ENCODE measurements at places on chromosomes 1 and 21.

- DNase-seq = no peak
- no peak within 1 kb of the TSS for H3K4me3 ChIP-seq
- H3K36me3 ChIP-seq = no peaks in the 10 kb centered on the region
- H3K4me1 ChIP-seq = no peaks in the 10 kb centered on the region
- no peaks in the 10 kb centered on the region for H3K27me3 ChIP-seq
Measured at GRCh38 chr21:18403735-18404450, at the start of gene TMPRSS15. TMPRSS15 (minus strand) TSS chr21:18403785; CDS start chr21:18403622, 163 bp downstream.

GRCh38 chr21:40546647-40547046 lies 300.3 kb downstream of the DSCAM start:
- no peak overlapping the region for H3K27ac ChIP-seq
- DNase-seq = no peak
- H3K4me1 ChIP-seq = no peaks in the 10 kb centered on the region
- H3K27me3 ChIP-seq = no peaks in the 10 kb centered on the region
- no peak overlapping the region for H3K4me3 ChIP-seq
- H3K36me3 ChIP-seq = no peaks in the 10 kb centered on the region

- no peak overlapping the region for H3K27ac ChIP-seq
- no peaks in the 10 kb centered on the region for H3K27me3 ChIP-seq
- DNase-seq = no peak
- no peaks in the 10 kb centered on the region for H3K4me1 ChIP-seq
Measured at GRCh38 chr21:42646076-42646825, 7.2 kb upstream of the PDE9A start.

DNA sequence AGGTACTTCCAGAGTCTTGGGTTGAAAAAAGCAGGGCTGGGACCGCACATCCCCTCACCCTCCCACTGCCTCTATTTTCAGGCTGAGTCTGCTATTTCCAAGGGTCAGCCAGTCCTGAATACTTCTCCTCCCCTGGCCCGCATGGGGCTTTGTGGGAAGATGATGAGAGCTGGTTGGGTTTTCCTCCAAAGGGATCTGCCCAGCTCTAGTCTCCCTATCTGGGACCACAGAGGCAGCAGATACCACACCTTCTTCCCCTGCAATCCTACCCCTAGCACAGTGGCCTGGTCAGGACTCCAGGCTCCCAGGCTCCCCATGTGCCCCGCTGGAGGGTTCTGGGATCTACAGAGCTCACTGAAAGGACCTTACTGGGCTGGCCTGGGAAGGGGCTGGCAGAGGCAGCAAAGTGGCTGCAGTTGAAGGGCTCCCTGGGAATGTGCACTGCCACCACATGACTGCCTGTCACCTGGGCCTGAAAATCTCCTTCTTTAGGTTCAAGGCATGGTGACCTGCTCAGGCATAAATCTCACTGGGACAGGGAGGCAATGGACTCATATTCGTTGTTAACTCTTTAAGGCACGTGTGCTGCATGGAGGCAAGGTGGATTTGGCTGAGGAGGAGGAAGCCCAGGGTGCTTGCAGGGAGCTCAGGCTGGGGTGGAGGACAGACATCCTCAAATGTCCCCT lies 13.1 kb downstream of the CACNA1S start:
- no peak overlapping the region for H3K4me3 ChIP-seq
- H3K4me1 ChIP-seq = no peaks in the 10 kb centered on the region
- DNase-seq = no peak
- no peak overlapping the region for H3K27ac ChIP-seq

- no peaks in the 10 kb centered on the region for H3K36me3 ChIP-seq
- no peak overlapping the region for H3K27ac ChIP-seq
- H3K27me3 ChIP-seq = no peaks in the 10 kb centered on the region
- DNase-seq = no peak
- no peaks in the 10 kb centered on the region for H3K4me1 ChIP-seq
- no peak overlapping the region for H3K4me3 ChIP-seq
Measured at GRCh38 chr1:221292652-221293051, 413.4 kb downstream of the HLX start.

- H3K4me1 ChIP-seq = no peaks in the 10 kb centered on the region
- no peaks in the 10 kb centered on the region for H3K36me3 ChIP-seq
- no peak for DNase-seq
Measured at GRCh38 chr1:70033266-70033873, 172.0 kb downstream of the LRRC40 start.

DNA sequence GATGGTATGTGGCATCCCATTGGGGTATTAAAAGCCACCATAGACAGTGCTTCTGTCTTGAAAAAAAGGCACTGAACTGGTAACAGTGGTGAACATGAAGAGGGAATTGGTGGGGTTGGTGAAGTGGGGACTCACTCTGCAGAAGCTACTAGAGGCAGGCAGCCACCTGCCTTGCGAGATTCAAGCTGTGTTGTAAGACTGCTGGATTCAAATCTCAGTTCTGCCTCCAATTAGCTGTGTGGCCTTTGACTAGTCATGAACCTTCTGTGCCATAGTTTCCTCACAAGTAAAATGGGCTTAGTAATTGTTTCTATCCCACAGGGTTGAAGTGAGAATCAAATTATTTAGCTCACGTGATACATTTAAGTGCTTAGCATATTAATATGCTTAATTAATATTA lies 16.6 kb upstream of the ELOA start:
- H3K36me3 ChIP-seq = no peaks in the 10 kb centered on the region
- no peaks in the 10 kb centered on the region for H3K27me3 ChIP-seq
- DNase-seq = no peak
- no peak overlapping the region for H3K4me3 ChIP-seq

GRCh38 chr1:25544819-25545218 lies 1.4 kb downstream of the LDLRAP1 start:
- peak overlapping the region; percentile 47 for H3K4me3 ChIP-seq
- peaks cover 51% of the 10 kb centered on the region for H3K4me1 ChIP-seq
- DNase-seq = no peak
- no peak overlapping the region for H3K27ac ChIP-seq

DNA sequence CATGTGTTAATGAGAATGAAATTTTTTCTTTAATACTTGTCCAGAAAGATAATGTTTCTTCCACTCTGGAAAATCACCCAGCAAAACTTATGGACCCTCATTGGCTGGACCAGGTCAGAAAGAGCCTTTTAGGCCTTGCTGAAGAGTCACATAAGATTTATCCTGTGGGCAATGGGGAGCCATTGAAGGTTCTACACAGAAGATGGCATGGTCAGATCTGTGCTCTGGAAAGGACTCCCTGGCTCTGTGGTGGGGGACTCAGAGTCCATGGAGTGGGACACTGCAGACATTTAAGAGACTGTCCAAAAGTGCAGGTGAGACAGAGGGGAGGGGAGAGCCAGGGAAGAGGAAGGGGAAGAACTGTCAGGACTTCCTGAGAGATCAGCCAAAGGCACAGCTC lies 66.4 kb downstream of the DHRS3 start:
- H3K4me1 ChIP-seq = peaks cover 5% of the 10 kb centered on the region
- no peak for DNase-seq
- H3K36me3 ChIP-seq = no peaks in the 10 kb centered on the region
- no peaks in the 10 kb centered on the region for H3K27me3 ChIP-seq

DNA sequence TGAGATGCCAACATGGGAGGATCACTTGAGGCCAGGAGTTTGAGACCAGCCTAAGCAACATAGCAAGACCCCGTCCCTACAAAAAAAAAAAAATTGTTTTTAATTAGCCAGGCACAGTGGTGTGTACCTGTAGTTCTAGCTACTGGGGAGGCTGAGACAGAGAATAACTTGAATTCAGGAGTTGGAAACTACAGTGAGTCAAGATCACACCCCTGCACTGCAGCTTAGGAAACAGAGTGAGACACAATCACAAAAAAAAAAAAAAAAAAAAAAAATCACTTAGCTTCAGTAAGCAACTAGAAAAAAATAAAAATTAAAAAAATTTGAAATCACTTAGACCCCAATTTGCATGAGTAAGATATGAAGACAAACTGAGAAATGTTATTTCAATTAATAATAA lies 53.5 kb downstream of the FMO4 start:
- H3K4me1 ChIP-seq = no peaks in the 10 kb centered on the region
- H3K36me3 ChIP-seq = no peaks in the 10 kb centered on the region
- no peaks in the 10 kb centered on the region for H3K27me3 ChIP-seq
- DNase-seq = no peak
- H3K27ac ChIP-seq = no peak overlapping the region
- no peak overlapping the region for H3K4me3 ChIP-seq

DNA sequence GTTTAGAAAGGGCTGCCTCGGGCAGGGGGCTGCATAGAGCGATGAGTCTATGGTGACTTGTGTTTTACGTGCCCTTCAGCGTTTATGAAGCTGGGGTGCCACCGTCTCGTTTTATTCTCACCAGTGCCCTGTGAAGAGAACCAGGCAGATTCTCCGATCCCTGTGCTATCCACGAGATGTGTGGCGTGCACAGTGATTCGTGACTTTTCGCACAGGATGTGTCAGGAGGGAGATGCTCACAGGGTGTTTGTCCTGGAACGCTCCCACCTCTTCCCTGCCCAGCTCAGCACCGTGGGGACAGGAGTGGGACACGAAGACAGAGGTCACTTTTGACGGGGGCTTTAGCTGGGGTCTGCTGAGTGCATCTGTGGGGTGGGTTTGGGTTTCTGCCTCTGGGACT lies 54.9 kb upstream of the AJAP1 start:
- no peak for DNase-seq
- H3K36me3 ChIP-seq = no peaks in the 10 kb centered on the region
- H3K4me1 ChIP-seq = no peaks in the 10 kb centered on the region
- H3K27ac ChIP-seq = no peak overlapping the region
- no peak overlapping the region for H3K4me3 ChIP-seq

DNA sequence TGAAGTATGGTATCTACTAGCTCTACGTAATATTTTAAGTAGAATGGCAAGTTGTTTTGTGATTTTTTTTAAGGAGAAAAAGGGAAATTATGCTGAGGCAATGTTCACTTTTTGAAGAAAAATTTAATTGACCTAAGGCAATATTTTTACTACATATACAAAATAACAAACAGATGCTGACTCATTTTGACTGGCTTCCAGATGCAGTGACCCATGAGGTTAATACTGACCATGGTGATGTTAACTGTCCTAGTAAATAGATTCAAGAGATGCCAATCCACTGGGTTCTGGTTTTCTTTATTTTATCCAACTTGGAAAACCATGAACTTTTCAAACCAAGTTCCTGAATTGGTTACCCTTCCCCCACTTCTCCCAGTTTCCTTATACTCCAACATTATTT lies 154.9 kb downstream of the CRB1 start:
- no peak overlapping the region for H3K27ac ChIP-seq
- no peaks in the 10 kb centered on the region for H3K4me1 ChIP-seq
- no peak overlapping the region for H3K4me3 ChIP-seq
- H3K27me3 ChIP-seq = no peaks in the 10 kb centered on the region
- no peak for DNase-seq
- no peaks in the 10 kb centered on the region for H3K36me3 ChIP-seq

GRCh38 chr1:78447086-78447485 lies 43.7 kb upstream of the PTGFR start:
- H3K4me3 ChIP-seq = no peak overlapping the region
- H3K27ac ChIP-seq = no peak overlapping the region
- no peaks in the 10 kb centered on the region for H3K36me3 ChIP-seq
- H3K27me3 ChIP-seq = no peaks in the 10 kb centered on the region
- no peak for DNase-seq
- no peaks in the 10 kb centered on the region for H3K4me1 ChIP-seq

GRCh38 chr1:206003854-206004800 lies 932 bp upstream of the RAB7B start:
- H3K27me3 ChIP-seq = no peaks in the 10 kb centered on the region
- DNase-seq = no peak
- H3K36me3 ChIP-seq = no peaks in the 10 kb centered on the region
- no peak overlapping the region for H3K27ac ChIP-seq
- peaks cover 4% of the 10 kb centered on the region for H3K4me1 ChIP-seq

GRCh38 chr1:61450454-61450853 lies 274.5 kb downstream of the TM2D1 start:
- DNase-seq = no peak
- H3K27ac ChIP-seq = no peak overlapping the region
- H3K36me3 ChIP-seq = no peaks in the 10 kb centered on the region
- no peak overlapping the region for H3K4me3 ChIP-seq

DNA sequence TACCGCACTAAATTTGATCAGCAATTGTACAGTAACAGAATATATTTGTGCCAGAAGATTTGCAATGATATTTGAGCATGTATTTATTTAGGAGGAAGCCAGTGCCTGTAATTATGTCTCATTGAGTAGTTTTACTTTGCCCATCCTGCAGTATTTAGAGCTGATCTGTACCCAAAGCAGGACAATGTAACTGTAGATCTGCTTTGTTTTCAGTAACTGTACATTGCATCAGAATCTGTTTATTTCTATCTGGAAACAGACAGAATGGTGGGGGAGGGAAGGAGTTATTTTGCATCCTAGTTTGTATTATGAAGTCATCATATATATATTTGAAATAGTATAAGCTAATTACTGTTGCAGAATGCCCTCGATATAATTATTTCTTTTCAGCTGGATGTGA lies 36.2 kb upstream of the LRRC8C start:
- H3K4me1 ChIP-seq = no peaks in the 10 kb centered on the region
- no peak overlapping the region for H3K4me3 ChIP-seq
- no peaks in the 10 kb centered on the region for H3K36me3 ChIP-seq
- no peak for DNase-seq
- H3K27ac ChIP-seq = no peak overlapping the region

GRCh38 chr1:10833630-10834557 lies 37.4 kb upstream of the CASZ1 start:
- H3K27ac ChIP-seq = no peak overlapping the region
- peaks cover 12% of the 10 kb centered on the region for H3K27me3 ChIP-seq
- DNase-seq = no peak
- no peaks in the 10 kb centered on the region for H3K36me3 ChIP-seq
- no peak overlapping the region for H3K4me3 ChIP-seq

GRCh38 chr21:37407719-37408420 lies 41.3 kb downstream of the DYRK1A start:
- no peak for DNase-seq
- no peaks in the 10 kb centered on the region for H3K27me3 ChIP-seq
- H3K4me3 ChIP-seq = no peak overlapping the region

DNA sequence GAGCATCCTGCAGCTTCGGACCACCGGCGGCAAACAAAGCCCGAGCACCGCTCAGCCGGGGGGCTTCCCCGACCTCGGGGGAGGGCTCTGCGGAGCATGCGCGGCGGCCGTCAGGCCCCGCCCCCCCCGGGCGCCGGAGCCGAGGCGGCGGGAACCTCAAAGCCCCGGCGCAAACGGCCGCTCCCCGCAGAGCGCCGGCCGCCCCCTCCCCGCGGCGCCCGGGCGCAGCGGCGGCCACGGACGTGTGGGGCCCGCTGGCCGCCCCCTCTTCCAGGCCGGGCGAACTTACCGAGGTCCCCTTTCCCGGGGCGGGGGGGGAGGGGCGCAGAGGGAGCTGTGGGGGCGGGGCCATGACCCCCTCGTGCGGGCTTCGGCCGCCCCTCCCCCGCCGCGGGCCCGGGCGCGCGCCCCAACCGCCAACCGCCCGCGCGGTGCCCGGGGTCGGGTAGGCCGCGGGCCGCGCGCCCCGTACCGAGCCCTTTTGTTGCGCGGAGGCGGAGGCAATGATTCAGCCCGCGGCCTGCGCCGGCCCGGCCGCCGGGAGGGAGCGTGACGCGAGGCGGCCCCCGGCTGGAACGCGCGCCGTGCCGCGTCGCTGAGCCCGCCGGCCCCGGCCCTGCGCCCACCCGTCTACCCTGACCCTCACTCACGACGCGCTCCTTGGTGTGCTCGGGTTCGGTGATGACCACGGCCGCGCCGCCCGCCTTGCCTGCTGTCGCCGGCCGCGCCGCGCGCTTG lies 1.7 kb downstream of the RCC2 start:
- peak overlapping the region; percentile 70 for H3K27ac ChIP-seq
- peak overlapping the region; percentile 48 for H3K4me3 ChIP-seq
- H3K36me3 ChIP-seq = no peaks in the 10 kb centered on the region

- H3K27me3 ChIP-seq = no peaks in the 10 kb centered on the region
- no peaks in the 10 kb centered on the region for H3K4me1 ChIP-seq
- H3K27ac ChIP-seq = no peak overlapping the region
- no peaks in the 10 kb centered on the region for H3K36me3 ChIP-seq
- no peak overlapping the region for H3K4me3 ChIP-seq
Measured at GRCh38 chr1:94143809-94144176, 22.8 kb upstream of the ABCA4 start.

Measured in natural killer cell (primary cell).